ENCODE measurements at places on chromosomes 5 and 9. TPM values are rescaled to one million over a fixed set of nuclear protein-coding genes. Genes with fewer than 3 reads are reported as not detected.

GRCh38 chr9:97558701-97559101 is 57.2 kb downstream of the TMOD1 start:
- no peak overlapping the region for H3K4me3 ChIP-seq
- H3K27ac ChIP-seq = peak overlapping the region; percentile 95
- H3K4me1 ChIP-seq = peaks cover 32% of the 10 kb centered on the region
- DNase-seq = no peak
- no peaks in the 10 kb centered on the region for H3K27me3 ChIP-seq

DNA sequence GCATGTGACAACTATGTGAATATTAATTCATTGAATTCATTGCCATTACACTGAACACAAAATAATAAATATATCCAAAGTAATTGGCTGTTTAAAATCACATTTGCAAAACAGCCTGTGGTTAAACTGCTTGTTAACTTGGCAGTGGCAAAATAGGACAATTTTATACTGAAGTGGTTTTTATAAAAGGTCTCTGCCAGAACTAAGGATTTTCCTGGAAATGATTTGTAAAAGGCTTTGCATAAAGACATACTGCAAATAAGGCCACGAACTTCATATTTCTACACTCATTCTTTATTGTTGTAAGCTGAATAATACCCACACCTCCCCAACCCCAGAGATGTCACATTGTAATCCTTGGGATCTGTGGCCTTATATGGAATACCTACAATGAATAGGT is 370.3 kb upstream of the RGMB start:
- no peak overlapping the region for H3K27ac ChIP-seq
- H3K4me3 ChIP-seq = no peak overlapping the region
- H3K36me3 ChIP-seq = no peaks in the 10 kb centered on the region

DNA sequence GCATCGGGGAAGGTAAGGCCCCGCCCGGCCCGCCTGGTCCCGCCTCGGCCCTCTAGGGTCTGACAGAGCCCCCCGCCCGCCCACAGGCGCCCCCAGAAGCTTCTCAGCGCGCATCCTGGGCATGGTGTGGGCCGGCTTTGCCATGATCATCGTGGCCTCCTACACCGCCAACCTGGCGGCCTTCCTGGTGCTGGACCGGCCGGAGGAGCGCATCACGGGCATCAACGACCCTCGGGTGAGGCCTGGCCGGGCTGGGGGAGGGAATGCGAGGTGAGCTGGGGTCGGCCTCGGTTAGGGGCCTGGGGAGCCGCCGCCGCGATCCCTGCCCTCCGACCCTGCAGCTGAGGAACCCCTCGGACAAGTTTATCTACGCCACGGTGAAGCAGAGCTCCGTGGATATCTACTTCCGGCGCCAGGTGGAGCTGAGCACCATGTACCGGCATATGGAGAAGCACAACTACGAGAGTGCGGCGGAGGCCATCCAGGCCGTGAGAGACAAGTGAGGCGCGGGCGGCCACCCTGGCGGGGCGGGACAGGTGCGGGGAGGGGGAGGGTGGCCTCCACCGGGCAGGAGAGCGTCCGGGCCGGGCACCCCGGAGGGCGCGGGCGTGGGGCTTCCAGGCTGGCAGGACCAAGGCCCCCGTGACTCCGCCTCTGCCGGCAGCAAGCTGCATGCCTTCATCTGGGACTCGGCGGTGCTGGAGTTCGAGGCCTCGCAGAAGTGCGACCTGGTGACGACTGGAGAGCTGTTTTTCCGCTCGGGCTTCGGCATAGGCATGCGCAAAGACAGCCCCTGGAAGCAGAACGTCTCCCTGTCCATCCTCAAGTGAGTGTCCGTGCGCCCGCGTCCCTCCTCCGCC is 7.1 kb downstream of the LRRC26 start:
- H3K4me1 ChIP-seq = no peaks in the 10 kb centered on the region
- H3K27ac ChIP-seq = no peak overlapping the region

DNA sequence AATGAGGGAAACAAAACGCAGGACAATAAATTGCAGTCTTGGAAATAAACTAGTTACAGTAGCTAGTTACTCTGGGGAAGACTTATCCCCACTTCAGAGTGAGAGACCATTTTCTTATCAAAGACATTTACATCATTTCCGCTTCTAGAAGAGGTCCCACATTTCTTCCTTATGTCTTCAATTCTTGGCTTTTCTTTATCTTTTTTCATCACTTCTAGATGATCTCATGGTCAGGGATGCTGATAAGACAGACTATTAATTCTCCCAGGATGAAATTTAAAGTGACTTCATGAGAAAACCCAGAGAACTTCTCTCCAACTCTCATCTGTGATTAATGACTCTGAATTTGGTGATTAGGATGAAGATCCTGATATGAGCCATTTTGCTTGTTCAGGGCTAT is 229.1 kb downstream of the MTRR start:
- no peak overlapping the region for H3K27ac ChIP-seq
- H3K4me3 ChIP-seq = no peak overlapping the region
- H3K27me3 ChIP-seq = no peaks in the 10 kb centered on the region
- H3K36me3 ChIP-seq = no peaks in the 10 kb centered on the region
- no peaks in the 10 kb centered on the region for H3K4me1 ChIP-seq

DNA sequence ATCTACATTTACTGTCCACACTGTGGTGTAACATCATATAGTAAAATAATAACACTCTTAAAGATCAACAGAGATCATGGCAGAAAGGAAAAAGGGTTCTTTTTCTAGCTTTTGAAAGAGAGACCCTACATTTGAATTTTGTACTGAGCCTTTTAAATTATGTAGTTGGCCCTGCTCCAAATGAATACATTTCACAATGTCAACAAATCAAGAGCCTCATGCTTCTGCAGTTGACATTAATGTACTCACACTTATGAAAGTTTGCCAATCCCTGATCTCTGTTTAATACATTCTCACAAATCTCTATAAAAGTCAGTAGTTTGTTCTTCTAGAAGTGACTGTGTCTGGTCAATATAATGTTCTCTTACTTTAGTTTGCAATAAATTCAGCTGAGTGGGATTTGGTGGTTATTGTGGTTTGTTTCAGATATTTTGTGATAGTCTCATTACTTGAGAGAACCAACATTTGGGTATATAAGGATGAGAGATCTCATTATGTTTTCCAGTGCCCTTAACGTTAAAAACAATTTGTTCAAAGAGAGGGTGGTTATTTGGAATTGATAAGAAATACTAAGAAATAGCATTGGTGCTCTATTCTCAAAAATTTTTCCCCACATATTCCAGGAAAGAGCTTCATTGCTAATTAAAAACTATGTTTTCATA is 277.8 kb upstream of the FTMT start:
- no peaks in the 10 kb centered on the region for H3K27me3 ChIP-seq
- no peaks in the 10 kb centered on the region for H3K36me3 ChIP-seq
- no peak for DNase-seq
- no peaks in the 10 kb centered on the region for H3K4me1 ChIP-seq
- no peak overlapping the region for H3K4me3 ChIP-seq

- H3K36me3 ChIP-seq = no peaks in the 10 kb centered on the region
- no peaks in the 10 kb centered on the region for H3K4me1 ChIP-seq
- H3K27me3 ChIP-seq = no peaks in the 10 kb centered on the region
- DNase-seq = no peak
- no peak overlapping the region for H3K27ac ChIP-seq
These were observed 119.0 kb downstream of the MAT2B start for GRCh38 chr5:163624431-163624830.

DNA sequence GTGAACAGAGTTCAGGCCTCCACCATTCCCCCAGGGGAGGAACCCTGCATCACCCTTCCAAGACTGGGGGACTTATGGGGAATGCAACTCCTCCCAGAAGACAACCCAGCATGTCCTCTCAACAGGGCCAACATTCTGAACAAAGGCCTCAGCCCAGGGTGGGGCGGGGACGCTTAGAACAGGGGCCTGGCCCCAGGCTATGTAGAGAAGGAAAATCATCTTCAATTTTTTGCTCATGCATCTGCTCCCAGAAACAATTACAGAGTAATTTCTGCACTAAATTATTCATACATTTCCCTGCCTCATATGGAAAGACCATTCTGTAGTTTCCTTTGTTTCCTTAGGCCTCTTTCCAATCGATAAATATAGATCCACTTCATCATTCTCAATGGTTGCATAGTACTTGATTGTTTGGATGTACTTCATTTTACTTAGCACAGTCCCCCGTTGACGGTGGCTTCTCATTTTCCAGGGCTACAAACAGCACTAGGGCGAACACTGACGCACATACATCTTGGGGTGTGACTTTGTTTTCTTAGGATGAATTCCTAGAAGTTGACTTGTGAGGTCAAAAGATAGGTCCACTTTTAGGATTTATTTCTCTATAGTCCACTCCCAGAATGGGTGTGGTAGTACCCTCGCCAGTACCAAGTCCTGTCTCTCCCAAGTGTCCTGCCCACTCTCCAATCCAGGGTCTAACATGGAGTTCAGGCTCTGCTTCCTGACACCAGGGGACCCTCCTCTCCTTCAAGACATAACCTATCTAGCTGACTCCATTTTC is 27.2 kb upstream of the SMU1 start:
- DNase-seq = no peak
- H3K4me1 ChIP-seq = peaks cover 26% of the 10 kb centered on the region
- H3K27ac ChIP-seq = no peak overlapping the region

DNA sequence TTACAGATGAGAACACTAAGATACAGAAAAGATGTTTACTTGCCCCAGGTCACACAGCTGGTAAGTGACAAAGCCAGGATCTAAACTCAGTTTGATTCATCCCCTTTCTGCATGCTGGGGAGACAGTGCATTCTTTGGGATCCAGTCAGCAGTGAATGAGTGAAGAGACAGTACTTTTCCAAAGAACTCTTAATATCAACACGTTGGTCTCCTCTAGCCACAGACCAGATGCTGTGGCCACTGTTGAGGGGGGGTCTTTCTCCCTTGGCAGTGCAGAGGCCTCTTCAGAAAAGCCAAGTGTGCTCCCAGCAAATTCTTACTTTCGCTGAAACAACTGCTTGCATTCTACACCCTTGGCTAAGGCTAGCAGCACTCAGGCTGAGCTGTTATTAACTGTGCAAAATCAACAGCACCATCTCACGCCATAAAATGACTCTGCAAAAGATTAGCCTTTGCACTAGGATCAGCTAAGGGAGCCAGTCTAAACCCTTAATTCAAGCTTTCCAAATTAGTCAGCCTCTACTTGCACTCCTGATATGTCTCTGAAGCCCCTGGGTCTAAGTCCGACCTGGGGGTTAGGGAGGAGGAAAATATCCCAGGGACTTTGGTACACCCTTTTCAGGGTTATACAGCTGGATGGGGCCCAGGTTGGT is 4.8 kb upstream of the TMEM171 start:
- H3K27ac ChIP-seq = no peak overlapping the region
- no peak overlapping the region for H3K4me3 ChIP-seq
- DNase-seq = no peak
- H3K4me1 ChIP-seq = peaks cover 3% of the 10 kb centered on the region
- H3K36me3 ChIP-seq = no peaks in the 10 kb centered on the region

DNA sequence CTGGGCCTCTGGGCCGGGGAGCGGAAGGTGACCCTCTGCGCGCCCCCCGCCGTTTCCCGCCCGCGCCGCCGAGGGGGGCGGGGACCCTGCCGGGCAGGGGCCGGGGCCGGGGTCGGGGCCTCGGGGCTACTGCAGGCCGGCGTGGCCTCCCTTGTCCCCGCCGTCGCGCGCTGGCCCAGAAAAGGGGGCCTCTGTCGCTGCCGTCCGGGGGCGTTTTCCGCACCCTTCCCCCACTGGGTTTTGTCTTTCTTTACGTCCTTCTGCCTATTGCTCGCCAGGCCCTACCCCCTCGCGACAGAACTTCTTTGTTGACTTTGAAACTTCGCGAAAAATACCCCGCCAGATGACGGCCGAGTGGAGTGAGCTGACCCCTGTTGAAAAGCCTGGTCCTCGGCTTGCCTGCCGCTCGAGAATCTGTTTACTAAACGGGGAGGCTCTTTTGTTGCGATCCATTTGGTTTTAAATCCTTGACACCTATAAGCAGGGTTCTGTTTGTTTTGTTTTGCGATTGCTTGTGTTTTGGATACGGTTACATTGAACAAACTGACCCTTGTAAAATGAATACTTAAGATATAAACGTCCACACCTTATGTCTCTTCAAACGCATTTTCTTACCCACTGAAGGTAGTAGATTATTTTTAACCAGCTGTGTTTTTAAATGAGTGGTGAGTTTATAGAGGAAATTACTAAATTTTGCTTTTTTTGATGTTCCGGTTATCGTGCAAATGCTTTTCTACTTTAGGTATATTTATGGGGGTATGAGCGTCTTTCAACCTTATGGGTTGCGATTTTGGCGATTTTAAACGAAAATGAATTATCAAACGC is 765 bp downstream of the MARCHF6 start:
- H3K4me1 ChIP-seq = peaks cover 40% of the 10 kb centered on the region
- DNase-seq = peak; percentile 56
- H3K27me3 ChIP-seq = no peaks in the 10 kb centered on the region
- peak overlapping the region; percentile 90 for H3K4me3 ChIP-seq

- H3K4me3 ChIP-seq = peak within 1 kb of the TSS; percentile 78
- DNase-seq = peak; percentile 77
- no peaks in the 10 kb centered on the region for H3K4me1 ChIP-seq
These were observed at the start of gene NFIB for GRCh38 chr9:14313951-14314423. Gene NFIB (minus strand): TSS chr9:14314141. CDS start chr9:14313511, 630 bp downstream.

GRCh38 chr9:87554171-87554910 is 56.7 kb downstream of the DAPK1 start:
- no peaks in the 10 kb centered on the region for H3K36me3 ChIP-seq
- peak overlapping the region; percentile 62 for H3K27ac ChIP-seq
- no peak for DNase-seq
- no peak overlapping the region for H3K4me3 ChIP-seq

GRCh38 chr5:83306572-83307241 is 164.8 kb upstream of the VCAN start:
- H3K4me3 ChIP-seq = no peak overlapping the region
- no peaks in the 10 kb centered on the region for H3K4me1 ChIP-seq
- no peaks in the 10 kb centered on the region for H3K27me3 ChIP-seq

GRCh38 chr5:125348221-125348692 is 601.8 kb upstream of the ZNF608 start:
- no peak overlapping the region for H3K27ac ChIP-seq
- no peak overlapping the region for H3K4me3 ChIP-seq
- H3K36me3 ChIP-seq = no peaks in the 10 kb centered on the region
- H3K27me3 ChIP-seq = no peaks in the 10 kb centered on the region
- no peak for DNase-seq
- H3K4me1 ChIP-seq = no peaks in the 10 kb centered on the region

Gene PTGR1
- total RNA-seq = 111 TPM

Gene SLC6A18
- total RNA-seq = not detected

Gene DMRT3
- total RNA-seq = not detected

Gene PCDHGC5
- total RNA-seq = 3.8 TPM
